ENCODE measurements at places on chromosomes 16 and 17.

- no peak for DNase-seq
Measured at GRCh38 chr16:58962811-58963210, 228.7 kb upstream of the GOT2 start.

DNA sequence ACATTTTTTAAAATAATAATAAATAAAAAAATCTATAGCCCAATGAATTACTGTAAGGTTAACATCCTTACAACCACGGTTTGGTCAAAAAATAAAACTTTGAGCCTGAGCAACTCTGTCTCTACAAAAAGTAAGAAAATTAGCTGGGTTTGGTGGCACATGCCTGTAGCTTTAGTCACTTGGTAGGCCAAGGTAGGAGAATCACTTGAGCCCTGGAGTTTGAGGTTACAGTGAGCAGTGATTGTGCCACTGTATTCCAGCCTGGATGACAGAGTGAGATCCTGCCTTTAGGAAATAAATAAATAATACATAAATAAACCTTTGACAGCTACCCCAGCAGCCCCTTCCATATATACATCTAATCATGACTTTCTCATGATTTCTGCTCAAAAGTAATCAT, 26.9 kb upstream of the PHAF1 start:
- no peak for DNase-seq

- DNase-seq: no peak
Measured at GRCh38 chr17:76198702-76199101, 41.6 kb downstream of the RNF157 start.

DNA sequence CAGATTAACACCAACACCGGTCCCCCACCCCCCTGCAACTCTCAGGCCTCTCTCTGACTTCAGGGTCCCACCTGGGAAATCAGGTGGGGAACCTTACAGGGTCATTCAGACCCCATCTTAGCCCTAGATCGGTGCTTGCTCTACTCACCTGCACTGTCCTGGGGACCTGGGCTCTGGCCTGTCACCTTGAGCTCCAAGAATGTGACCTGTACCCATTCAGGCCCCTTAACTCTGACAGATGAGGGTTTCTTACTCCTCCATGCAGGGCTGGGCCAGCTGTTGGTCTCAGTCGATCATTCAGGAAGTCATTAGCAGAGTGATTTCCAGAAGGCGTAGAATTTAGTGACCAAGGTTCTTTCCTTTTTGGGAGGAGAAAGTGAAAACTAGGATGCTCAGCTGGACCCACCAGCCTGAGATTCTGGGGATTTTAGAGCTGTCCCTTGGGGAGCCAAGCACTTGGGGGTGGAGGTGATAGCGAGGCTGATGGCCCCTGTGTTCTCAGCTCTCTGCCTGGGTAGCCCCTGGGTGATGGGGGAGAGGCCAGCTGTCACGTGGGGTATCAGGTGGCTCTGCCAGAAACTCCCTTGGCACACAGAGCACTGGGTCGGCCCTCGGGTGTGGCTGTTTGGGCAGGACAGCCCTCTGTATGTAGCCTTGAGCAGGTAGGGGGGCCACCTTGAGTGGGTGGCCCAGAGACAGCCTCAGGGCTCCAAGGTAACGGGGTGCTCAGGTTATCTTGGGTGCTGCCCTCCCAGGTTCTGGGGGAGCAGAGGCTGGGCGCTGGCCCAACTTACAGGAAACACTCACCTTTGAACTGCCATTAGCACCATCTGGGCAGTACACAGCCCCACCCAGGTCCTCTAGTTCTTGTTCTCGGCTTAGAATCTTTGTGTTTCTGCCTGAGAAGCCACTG, 724 bp downstream of the MVP start:
- peak; percentile 82 for DNase-seq

GRCh38 chr17:34252095-34252443, 3.0 kb upstream of the CCL2 start:
- no peak for DNase-seq

DNA sequence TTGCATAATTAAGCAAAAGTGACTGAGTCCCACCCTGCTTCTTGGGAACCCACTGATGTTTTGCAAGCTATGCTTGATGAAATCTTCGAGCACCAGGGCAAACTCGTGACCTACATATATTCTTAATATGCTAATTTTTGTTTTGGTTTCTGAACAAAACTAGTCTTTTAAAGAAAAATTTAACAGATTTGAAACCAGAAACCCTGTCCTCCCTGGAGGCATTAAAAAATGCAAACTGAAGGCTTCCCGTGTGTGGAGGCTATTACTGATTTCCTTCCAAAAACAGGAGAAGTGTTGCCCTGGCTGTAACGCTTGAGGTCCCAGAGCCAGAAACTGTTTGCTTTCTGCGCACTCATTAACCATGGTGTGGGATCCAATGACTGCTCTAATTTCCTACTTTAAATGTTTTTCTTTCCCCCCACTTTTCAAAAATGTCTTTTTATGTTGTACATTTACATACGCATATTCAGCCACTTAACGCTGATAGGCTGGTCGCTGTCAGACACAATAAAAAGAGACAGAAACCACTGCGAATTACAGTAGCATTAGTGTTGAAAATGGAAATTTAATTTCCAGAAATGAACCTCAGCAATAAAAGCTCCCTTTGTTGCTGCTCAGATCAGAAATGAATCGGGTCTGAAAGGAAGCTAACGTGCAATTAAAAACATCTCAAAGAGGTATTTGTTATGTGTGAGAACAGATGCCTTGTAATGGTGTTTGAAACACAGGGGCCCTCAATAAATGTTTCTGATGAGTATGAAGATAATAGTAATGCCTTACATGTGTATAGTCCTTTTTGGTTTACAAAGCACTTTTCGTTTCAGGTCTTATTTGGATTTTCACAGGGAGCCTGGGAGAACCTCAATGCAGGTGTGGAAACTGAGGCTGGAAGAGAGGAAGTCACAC, 39.9 kb upstream of the IRX6 start:
- DNase-seq: no peak
